ENCODE measurements at places on chromosomes 2 and 18.

DNA sequence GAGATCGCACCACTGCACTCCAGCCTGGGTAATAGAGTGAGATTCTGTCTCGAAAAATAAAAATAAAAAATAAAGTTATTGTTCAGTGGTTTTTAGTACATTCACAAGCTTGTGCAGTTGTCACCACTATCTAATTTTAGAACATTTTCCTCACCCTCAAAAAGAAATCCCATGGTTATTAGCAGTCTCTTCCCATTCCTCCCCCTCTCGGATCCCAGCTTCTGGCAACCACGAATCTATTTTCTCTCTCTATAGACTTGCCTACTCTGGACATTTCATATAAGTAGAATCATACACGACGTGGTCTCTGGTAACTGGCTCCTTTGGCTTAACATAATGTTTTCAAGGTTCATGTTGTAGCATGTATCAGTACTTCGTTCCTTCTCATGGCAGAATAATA lies 38.6 kb downstream of the CABLES1 start:
- no peak for DNase-seq

DNA sequence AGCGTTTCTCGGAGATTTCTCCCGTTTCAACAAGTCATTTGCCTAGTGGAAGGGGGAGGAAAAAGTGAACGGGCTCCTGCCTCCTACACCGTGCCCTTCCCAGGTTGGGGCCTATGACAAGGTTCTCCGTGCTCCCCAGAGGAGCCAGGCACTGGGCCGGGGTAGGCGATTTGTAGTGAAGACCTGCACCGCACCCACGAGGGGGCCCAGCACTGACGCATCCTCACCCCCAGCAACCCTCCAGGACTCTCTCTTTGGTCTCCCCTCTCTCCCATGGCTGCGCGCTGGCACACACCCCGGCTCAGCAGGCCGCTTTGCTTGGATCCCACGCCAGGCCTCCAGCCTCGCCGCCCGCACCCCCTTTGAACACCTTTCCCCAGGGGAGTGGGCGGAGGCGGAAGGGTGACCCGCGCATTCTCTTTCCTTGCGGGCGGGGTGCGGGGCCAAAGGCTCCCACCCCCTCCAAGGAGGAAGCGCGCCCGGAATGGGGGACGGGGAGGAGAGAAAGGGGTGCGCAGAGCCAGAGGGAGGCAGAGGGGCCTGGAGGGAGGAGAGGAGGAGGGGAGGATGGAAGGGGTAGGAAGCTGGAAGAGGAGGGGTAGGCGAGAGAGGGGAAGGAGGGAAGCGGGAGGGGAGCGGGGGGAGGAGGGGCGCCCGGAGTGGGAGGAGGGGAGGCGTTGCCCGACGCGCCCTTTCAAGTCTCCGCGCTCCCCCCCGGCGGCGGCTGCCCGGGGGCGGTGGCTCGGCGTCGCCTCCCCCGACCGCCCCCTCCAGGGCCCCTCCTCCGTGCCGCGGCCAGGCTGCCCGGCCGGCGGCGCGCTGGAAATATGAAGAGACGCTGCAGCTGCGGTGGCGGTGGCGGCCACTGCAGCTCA lies at the start of gene APCDD1:
Gene APCDD1 (plus strand): TSS at position 830 of the 875 bp plus-strand sequence. CDS start 347 bp downstream, outside the sequence.
- no peak for DNase-seq

DNA sequence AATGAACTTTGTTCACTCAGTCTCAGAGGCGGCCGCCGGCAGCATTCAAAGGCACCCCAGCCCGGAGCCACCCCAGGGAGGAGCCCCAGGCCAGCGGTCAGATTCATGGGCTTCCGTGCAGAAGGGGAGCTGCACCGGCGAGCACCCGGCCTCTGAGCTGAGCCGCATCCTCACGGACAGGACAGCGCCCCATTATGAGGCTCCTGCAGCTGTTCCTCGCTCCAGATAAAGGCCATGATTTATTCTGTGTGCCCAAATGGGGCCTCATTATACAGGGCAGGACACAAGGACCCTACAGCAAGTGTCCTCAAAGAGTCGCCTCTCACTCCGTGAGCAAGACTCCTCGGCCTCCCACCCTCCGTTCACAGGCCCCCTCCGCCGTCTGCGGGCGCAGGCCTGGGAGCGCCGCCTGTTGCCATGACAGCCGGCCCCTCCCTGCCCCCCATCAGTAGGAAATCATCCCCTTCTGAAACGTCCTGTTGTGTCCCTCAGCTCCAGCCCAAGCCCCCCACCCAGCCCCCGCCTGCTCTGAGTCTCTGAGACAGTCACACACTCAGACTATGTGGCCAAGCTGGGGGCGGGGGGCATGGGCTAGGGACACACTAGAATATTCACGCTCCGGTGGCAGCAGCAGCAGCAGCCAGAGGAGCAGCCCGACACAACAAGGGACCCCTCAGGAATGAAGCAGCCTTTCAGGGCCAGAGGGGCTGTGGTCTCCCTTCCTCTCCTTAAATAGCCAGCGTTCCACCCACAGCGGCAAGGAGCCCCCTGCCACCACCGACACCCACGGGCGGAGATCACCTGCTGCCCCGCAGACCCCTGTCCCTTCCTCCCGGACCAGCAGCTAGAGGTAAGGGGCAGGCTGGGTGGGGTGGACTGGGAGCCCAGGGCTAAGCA lies at the start of gene GPR17:
Gene GPR17 (plus strand): TSS at position 759 of the 897 bp plus-strand sequence. CDS start 4,583 bp downstream, outside the sequence.
- DNase-seq, result no peak

DNA sequence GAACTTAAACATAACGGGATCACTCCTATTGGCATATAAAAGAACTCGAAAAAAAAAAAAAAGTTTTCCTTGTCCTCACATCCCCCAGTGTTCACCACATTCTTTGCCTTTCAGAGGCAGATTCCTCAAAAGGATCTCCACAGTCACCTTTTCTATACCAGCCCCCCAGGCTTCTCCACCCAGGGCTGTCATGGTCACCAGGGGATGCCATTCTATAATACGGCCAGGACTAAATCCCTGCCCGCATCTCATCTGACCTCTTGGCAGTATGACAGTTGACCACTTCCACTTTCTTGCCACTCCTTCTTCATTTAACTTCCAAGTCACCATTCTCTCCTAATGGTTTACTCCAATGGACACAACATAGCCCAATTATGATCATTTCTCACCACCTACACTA lies 29.3 kb downstream of the SOS1 start:
- no peak for DNase-seq

- DNase-seq, result no peak
Observed at GRCh38 chr2:101300836-101301235, 7.7 kb downstream of the RNF149 start.

- DNase-seq, result no peak
Observed at GRCh38 chr2:203551778-203552177, 16.7 kb upstream of the RAPH1 start.

- DNase-seq, result peak; percentile 61
Observed at GRCh38 chr2:47653902-47654789, 128.8 kb upstream of the MSH6 start.

GRCh38 chr2:203873921-203874631 lies 6.5 kb downstream of the CTLA4 start:
- no peak for DNase-seq

DNA sequence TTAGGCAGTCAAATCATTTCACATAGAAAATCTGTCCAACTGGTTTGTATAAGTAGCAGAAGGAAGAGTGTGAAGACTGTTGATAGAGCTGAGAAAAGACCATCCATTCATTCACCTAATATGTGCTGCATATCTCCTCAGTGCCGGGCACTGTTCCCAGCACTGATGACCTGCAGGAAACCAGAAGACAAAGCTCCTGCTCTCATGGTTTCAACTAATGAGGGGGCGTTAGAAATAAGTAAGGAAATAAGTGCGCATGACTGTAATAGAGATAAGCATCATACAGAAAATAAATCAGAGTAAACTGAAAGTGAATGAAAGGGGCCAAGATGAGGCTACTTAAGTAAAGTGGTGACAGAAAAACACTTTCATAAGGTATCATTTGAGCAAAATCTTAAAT lies 427.5 kb upstream of the CDH20 start:
- no peak for DNase-seq

GRCh38 chr2:20137131-20137571 lies 85.7 kb upstream of the LAPTM4A start:
- no peak for DNase-seq

- no peak for DNase-seq
Observed at GRCh38 chr2:157696036-157696435, 67.4 kb upstream of the ACVR1C start.

- peak; percentile 49 for DNase-seq
Observed at GRCh38 chr2:239002954-239003623, 155.2 kb downstream of the TWIST2 start.

GRCh38 chr18:55404832-55405465 lies 183.0 kb downstream of the TCF4 start:
- DNase-seq, result no peak

GRCh38 chr2:187475499-187476248 lies 27.6 kb upstream of the CALCRL start:
- no peak for DNase-seq

GRCh38 chr18:23826850-23827620 lies 137.8 kb downstream of the LAMA3 start:
- DNase-seq, result no peak

DNA sequence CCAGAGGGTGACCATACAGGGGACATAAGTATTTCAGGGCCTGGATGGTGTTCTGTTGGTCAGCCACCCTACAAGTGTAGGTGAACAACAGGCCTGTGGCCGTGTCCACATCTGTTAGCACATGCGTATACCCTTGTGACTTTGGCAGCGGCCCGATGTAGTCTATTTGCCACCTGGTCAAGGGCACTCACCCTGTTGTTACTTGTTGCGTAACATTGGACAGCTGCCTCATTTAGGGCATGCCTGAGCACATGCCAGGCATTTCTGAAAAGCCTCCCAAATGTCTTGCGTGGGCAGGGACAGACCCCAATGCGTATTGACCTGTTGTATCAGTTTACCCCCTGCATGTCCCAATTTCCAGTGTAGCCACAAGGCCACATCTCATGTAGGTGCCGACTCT lies 235.0 kb downstream of the MBD5 start:
- DNase-seq, result no peak

DNA sequence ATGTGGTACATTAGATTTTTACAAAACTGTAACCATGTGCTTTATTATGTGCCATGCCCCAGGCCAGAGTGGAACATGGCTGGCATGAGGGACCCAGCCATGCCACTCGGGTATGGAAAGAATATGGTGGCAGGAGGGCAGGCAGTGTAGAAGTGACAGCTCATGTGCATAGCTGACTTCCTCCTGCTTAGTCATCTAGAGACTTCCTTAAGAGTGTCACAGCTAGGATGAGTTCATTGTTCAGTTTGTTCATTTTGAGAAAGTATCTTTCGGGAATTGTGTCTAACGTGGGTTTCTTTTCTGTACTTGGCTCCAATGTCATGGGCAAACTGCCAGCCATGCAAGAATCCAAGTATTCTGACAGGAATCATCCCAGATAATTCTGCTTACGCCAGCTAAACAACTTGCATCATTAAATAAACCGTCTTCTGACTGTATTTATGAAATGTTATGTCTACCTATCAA lies 94.3 kb upstream of the ITGB6 start:
- no peak for DNase-seq

DNA sequence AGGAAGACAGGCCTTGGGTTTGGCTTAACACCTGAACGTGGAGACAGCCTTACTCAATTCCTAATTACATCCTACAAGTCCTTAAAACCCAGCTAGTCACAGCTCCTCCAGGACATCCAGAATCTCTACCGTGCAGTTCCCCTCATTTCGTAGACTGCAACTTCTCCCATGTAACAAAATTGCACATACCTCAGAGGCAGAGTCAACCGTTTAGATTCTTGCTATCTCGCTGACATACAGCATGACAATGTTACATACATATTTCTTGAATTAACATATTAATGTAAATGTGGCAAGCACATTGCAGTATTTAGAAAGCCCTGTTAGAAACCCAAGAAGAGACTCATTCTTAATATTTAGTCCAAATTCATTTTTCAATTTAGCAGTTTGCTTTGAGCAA lies 358.7 kb downstream of the SETBP1 start:
- DNase-seq, result no peak

DNA sequence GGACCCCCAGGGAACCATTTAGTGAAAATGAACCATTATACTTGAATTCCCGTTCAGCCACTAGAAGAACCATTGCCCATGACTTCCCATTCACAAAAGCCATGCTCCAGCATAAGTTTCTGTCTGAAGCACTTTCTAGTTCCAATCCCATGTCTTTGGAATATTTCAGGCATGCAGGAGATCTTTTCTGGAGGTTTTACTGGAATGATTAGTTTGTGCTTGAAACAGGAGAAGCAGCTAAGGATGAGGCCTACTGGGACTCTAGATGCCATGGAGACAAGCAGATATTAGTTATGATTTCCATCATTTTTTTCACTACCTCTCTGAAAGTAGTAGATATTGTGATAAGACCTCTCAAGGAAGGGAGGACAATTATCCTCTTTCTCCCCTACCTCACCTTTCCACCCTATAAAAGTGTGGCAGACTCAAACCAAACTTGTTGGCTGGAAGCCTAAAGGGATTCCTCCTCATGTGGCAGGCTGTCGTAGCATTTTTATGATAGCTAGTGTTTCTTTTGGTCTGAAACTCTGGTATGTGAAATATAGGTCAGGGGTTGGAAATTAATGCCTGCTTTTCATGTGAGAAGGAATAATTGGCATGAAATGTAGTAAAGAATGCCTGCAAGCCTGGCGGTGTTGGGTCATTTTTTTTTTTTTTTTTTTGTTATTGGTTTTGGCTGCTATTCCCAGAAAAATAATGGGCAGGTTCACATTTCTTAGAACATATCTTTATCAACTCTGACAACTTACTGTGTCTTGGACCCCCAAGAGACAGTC lies 29.3 kb upstream of the MMADHC start:
- no peak for DNase-seq

- no peak for DNase-seq
Observed at GRCh38 chr2:187078297-187078696, 229.3 kb upstream of the ZSWIM2 start.

GRCh38 chr2:170588729-170589128 lies 126.4 kb upstream of the SP5 start:
- DNase-seq, result no peak

- peak; percentile 4 for DNase-seq
Observed at GRCh38 chr2:190607014-190607597, 41.8 kb upstream of the NAB1 start.

DNA sequence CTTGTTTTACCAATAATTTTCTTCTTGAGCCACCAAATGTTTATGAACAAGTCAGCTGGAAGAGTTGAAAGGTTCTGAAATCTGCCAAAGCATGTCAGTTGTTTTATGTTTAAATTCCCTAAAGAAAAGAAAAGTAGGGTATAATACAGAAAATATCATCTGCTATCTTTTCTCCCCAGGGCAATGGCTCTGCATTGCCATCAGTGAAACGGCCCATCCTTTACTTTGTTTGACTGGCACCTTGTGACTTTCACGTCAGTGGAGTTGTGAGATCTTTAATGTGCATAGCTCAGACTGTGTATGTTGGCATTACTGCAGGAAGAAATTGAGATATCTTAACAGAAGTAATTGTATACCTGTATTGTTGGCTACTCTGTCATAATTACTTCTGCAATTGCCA lies 239.9 kb downstream of the THSD7B start:
- no peak for DNase-seq

Measured in PC-9 (cell line).